ENCODE measurements at places on chromosomes 1 and 21.

GRCh38 chr21:38599381-38599975 is 101.2 kb upstream of the ERG start:
- DNase-seq: no peak

DNA sequence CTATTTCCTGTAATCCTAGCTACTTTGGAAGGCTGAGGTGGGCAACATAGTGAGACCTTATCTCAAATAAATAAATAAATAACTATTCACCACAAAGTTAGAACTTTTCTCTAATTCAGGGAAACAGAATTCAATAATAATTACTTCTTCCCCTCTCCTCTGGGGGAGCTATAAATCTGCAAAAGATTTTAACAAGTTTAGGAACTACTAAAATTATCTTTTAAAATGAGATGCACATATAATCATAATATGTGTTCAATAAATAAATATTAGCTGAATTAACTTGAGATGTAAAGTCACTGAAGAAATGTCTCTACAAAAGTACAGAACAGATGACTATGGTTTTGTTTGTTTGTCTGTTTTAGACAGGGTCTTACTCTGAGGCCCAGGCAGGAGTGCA is 14.1 kb downstream of the WDR47 start:
- DNase-seq: no peak

GRCh38 chr1:236753964-236754363 is 41.1 kb upstream of the MTR start:
- no peak for DNase-seq

DNA sequence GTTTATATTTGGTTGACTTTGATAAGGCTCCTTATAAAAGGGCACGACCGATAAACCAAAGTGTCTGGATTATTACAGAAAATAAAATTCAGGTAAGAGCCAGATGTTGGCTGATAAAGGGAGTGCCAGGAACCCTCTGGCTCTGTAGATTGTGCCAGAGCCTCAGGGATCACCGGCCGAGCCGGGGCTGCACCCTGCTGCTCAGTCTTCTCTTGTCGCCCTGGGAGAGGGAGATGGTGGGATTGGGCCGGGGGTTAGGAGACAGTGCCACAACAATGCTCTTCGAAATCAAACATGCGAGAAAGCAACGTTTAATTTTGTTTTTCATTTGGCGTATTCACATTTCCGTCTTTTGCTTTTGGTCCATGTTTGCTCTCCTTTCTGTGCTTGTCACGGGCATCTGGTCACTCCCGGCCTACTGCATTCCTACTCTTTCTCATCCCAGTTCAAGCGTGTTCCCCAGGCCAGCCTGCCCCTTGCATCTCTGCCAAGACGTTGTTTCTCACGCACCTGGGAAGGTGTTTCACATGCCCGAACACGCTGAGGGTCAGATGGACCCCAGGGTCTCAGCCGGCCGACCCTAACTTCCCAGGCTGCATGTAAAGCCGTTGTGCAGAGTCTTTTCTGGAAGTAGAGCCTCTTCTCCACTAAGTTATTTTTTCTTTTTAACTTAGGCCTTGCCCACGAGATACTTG is 18.8 kb upstream of the C2CD2 start:
- no peak for DNase-seq

DNA sequence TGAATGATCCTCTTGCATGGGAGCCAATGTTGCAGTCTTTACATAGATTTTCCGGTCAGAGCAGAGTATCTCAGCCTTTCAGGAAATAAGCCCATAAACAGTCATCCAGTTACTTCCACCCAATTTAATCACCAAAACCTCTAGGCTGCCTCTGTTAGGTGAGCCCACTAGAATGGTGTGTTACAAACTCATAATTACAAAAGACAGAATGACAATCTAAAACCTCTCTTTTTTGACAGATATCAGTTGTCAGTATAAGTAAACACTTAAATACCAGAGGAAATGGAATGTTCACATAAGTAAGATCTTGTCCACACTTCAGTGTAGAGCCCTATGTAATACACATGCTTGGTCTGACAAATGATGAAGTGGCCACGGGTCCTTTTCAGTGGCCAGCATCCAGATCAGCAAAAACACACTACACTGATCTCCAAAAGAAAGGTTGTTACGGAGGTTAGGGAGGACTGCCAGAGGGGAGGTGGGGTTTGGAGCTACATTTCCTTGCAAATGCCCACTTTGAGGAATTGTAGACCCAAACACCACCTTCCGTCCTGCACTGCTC is 71.3 kb upstream of the FBXO28 start:
- DNase-seq: no peak

GRCh38 chr1:115317101-115318012 is 20.7 kb downstream of the NGF start:
- peak; percentile 34 for DNase-seq

DNA sequence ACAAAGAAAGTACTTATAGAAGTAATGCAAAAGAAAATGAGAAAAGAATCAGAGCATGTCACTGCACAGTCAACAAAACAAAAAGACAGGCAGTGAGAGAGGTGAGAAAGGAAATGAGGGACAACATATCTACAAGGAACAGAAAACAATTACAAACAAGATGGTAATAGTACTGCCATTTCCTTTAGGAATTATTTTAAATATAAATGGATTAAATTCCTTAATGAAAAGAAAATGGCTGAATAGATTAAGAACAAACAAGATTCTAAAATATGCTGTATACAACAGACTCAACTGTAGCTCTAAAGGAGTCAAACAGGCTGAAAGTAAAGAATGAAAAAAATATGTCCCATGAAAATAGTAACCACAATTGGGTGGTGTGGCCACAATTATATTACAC is 22.1 kb upstream of the ZNF124 start:
- DNase-seq: no peak

DNA sequence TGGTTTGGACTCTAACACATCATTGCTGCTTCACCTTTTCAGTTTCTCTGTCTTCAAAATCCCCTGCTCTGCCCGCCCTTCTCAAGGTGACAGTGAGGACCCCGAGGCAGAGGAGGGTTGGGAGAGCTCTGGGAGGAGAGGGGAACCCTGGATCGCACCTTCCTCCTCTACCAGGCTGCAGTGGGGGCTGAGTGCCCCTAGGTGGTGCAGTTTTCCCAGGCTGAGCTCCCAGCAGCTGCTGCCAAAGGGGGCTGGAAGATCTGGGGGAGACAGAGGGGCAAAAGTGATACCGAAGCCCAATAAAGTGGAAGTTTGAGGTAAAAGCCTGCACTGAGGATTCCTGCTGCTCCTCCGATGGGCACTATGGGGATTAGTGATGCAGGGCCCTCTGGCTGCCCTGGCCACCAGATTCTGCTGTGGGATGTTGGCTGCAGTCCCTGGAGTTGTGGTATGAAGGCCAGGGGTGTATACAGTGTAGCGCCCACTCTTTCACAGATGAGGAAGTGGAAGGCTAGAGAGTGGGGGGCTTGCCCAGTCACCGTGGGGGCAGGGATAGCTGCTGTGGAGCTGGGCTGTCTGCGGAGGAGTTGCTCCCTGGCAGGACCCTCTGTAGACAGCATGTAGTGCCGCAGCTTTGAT is 40.7 kb upstream of the SCMH1 start:
- DNase-seq: no peak

GRCh38 chr1:232555494-232556210 is 74.3 kb downstream of the SIPA1L2 start:
- DNase-seq: no peak

GRCh38 chr1:99827970-99828369 is 22.2 kb upstream of the AGL start:
- DNase-seq: no peak

- peak; percentile 98 for DNase-seq
Measured at GRCh38 chr1:16248603-16249516, 11.9 kb upstream of the CPLANE2 start.

DNA sequence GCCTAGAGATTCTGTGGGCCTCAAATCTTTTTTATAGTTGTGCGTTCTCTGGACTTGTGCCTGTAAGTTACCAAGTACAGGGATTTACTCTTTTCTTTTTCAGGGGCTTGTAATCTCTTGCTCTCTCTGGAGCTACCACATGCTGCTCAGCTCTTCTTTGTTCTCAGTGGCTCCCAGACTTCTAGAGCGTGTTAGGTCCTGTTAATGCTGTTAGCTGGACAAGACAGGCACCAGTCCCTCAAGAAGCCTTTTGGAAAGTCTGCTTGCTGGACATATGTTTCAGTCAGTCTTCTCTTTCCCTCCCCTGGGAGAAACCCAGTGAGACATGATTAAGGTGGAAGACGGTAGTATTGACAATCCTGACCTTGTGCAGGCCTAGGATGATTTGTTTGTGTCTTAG is 29.4 kb downstream of the KCNK2 start:
- no peak for DNase-seq

- no peak for DNase-seq
Measured at GRCh38 chr1:62732331-62732730, 44.1 kb upstream of the DOCK7 start.

DNA sequence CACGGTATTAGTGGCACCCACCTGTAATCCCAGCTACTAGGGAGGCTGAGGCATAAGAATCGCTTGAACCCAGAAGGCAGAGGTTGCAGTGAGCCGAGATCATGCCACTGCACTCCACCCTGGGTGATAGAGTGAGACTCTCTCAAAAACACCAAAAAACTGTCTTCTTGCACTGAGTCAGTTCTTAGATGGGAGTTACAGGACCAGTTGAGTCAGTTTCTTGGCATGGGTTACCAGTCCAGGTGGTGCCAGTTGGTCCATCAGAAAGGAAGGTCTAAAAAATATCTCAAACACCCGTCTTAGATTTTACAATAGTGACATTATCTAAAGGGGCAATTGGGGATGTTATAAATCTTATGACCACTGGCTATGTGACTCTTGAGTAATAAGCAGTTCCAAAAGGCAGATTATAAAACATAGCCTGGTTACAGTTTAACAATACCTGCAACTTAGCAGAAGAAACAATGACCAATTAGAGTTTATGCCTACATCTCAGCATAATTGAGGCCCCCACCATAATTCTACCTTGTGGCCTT is 206.9 kb upstream of the FGGY start:
- DNase-seq: no peak
